ENCODE measurements at places on chromosomes 4 and X.

- no peaks in the 10 kb centered on the region for H3K36me3 ChIP-seq
- H3K27ac ChIP-seq = peak overlapping the region; percentile 57
Measured at GRCh38 chrX:47380268-47380667, 9.9 kb downstream of the ZNF157 start.

DNA sequence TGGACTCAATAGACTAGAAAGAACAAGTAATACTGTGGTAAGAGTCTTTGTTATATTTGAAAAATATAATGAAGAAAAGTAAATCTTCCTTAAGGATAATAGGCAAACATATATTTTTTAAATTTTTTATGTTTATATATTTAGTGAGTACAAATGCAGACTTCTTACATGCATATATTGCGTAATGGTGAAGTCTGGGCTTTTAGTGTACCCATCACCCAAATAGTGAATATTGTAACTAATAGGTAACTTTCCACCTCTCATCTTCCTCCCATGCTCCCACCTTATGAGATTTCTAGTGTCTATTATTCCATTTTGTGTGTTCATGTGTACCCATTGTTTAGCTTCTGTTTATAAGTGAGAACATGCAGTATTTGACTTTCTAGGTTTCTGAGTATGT is 711.2 kb upstream of the NDST4 start:
- no peaks in the 10 kb centered on the region for H3K36me3 ChIP-seq
- DNase-seq = no peak
- H3K4me3 ChIP-seq = no peak overlapping the region
- H3K4me1 ChIP-seq = no peaks in the 10 kb centered on the region

GRCh38 chrX:103063918-103064434 is at the start of gene BEX1:
Gene BEX1 (minus strand): TSS chrX:103064171. CDS start chrX:103063274, 897 bp downstream.
- H3K4me1 ChIP-seq = no peaks in the 10 kb centered on the region
- no peaks in the 10 kb centered on the region for H3K36me3 ChIP-seq

GRCh38 chr4:8725071-8725841 is 132.7 kb downstream of the CPZ start:
- no peak overlapping the region for H3K27ac ChIP-seq
- no peak for DNase-seq
- H3K4me1 ChIP-seq = no peaks in the 10 kb centered on the region
- H3K36me3 ChIP-seq = no peaks in the 10 kb centered on the region
- no peaks in the 10 kb centered on the region for H3K27me3 ChIP-seq

- H3K27me3 ChIP-seq = no peaks in the 10 kb centered on the region
- no peak overlapping the region for H3K4me3 ChIP-seq
- H3K27ac ChIP-seq = no peak overlapping the region
- no peak for DNase-seq
- no peaks in the 10 kb centered on the region for H3K36me3 ChIP-seq
Measured at GRCh38 chr4:124295413-124295812, 417.1 kb downstream of the ANKRD50 start.

Measured in CD4-positive, CD25-positive, alpha-beta regulatory T cell (primary cell).